Suppressor macrophage (primary cell): ENCODE measurements at places on chromosomes 3 and 15.
A peak's percentile ranks its signal among the peaks of the same experiment; 100 is the strongest.

GRCh38 chr15:71261909-71262308 lies 146.6 kb downstream of the THSD4 start:
- DNase-seq: no peak

DNA sequence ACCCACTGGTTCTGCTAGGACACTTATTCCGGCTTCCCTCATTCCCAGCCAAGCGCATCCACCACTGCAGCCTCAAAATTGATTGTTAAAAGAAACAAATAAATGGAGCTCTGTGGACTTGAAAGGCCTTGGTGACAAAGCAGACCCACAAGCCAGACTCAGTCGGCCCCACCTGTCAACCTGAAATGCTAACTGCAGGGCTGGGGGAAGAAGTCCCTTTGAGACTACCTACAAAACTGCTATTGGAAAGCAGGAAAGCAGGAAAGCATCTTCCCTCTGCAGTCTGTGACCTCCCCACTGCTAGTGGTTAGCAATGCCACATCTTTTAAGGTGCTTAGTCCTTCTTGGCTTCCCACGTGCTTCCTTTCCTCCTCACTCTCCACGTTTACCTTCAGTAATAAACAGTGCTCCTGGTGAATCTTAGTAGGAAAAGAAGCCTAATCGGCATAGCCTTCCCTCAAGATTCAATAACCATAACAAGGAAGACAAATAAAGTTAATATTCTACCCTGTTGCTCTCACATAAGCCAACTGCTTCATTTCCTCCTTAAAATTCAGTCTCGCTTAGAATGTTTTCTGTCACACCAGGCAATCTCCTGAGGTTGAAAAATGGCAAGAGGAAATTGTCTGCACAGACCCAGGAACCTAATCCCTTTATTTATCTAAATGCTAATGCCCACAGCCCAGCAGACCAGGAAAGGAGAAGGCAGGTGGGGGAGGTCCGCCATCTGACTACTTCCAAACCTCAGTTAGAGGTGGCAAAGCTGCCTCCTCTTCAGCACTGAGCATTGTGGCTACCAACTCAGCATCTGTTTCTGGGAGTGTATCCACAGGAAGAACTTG lies 296.2 kb downstream of the NEK10 start:
- no peak for DNase-seq

GRCh38 chr15:25712192-25712960 lies 150.8 kb downstream of the ATP10A start:
- no peak for DNase-seq

- DNase-seq: no peak
These were observed 313.4 kb downstream of the CNTN3 start for GRCh38 chr3:74301056-74301455.

DNA sequence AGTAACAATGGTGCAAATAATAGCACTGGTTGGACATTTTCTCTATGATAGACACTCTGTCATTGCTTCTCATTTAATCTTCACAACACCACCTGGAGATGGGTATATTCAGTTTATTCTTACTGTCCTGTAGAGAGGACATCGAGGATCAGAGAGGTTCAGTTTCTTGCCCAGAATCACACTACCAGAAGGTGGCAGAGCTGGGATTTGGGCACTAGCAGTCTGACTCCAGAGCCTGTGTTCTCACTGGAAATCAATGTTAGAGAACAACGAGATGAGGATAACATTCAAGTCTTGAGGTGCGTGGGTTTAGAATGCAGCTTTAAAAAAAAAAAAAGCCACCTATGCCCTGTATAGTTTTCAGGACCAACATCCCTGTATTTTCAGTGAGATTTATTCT lies 127.8 kb downstream of the SYNPR start:
- no peak for DNase-seq

DNA sequence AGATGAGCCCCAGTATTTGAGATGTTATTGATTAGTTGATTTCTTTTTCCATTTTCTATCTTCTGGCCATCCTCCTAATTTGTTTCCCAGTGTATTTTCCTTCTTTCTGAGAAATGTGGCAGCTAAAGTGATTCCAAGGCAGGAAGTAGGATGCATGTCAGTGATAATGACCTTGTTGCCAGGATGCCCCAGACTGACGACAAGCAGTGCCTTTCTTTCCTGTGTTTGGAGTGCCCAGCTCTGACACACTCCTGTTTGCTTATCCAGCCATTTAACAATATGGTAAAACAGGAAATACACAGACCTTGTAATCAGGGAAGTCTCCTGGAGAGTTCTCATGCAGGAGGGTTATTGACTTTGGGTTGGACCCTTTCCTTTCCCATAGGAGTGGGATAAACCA lies 20.4 kb downstream of the TMOD2 start:
- no peak for DNase-seq

DNA sequence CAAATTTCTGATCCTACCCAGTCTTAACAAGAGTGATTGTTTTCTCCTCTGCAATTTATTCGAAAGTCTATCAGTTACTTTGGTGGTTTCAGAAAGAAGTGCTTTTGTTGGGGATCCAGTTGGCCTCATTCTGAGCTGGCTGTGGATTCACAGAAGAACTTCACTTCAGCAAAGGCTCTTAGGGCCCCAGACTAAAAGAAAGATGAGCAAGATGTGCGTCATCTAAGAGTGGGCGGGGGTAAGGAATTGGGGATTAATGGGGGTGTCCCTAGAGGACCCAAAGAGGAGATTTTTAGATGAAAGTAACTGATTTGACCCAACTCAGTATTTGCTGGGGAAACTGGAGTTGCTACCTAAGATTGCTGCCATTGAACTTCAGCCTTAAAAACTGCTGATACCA lies 63.9 kb upstream of the TSEN2 start:
- DNase-seq: no peak

GRCh38 chr15:61173899-61174689 lies 55.0 kb downstream of the RORA start:
- peak; percentile 4 for DNase-seq

DNA sequence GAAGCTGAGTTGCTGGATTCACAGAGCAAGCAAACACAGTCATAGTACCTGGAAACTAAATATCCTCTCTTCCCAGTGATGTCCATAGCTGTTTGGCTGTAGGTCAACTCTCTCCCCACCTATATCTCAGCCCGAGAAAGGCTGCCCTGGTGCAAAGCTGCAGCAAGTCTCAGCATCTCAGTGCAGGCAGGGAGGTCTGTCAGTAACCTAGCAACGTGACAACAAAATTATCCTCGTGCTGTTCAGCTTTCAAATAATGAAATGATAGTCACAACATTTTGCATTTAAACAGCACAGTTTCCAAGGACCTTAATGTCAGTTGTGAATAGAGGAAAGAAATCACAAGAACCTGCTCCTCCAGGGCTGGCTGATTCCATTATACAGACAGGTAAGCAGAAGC lies 83.6 kb downstream of the CHST2 start:
- DNase-seq: no peak

GRCh38 chr3:123071146-123071545 lies 4.3 kb downstream of the PDIA5 start:
- no peak for DNase-seq

- DNase-seq: no peak
These were observed 103.2 kb upstream of the SLCO2A1 start for GRCh38 chr3:134132961-134133360.

- DNase-seq: no peak
These were observed 26.7 kb downstream of the ISL2 start for GRCh38 chr15:76363251-76363650.
